ENCODE measurements at places on chromosomes 11 and 22.

GRCh38 chr22:20552443-20553401 is 45.3 kb downstream of the MED15 start:
- DNase-seq = no peak

DNA sequence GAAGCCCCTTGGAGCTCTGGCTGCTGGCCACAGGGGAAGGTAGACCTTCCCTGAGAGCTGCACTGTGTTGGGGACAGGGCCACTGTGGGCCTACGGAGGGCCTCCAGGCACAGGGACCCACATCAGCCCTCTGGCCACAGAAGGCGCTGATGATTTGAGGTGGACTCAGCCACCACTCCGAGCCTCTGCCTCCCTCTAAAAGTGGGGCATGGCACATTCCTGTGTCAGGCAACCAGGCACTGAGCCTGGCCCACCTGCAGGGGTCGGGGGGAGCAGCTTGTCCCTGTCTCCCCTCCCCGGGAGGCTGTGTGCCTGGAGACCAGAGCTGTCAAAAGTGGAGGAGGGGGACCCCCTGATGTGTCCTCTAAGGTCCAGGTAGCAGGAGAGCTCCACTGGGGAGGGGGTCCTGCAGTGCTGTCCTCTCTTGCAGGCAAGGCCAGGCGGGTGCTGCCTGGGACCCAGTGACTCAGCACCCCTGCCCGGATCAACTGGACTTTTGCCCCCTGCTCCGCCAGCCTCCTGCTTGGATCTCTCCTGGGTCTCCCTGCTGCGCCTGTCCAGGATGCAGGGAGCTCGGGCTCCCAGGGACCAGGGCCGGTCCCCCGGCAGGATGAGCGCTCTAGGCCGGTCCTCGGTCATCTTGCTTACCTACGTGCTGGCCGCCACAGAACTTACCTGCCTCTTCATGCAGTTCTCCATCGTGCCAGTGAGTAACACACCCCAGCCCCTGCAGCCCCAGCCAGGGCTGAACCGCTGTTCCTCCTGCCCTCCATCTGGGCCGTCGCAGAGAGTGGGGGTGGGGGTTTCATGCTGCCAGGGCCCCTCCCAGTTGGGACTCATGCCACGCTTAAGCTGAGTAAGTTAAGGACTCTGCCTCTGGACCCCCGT is 17.5 kb upstream of the CDKN1C start:
- DNase-seq = no peak

GRCh38 chr11:64713781-64714363 is 9.1 kb downstream of the NRXN2 start:
- no peak for DNase-seq

GRCh38 chr11:116473790-116474346 is 298.9 kb downstream of the BUD13 start:
- DNase-seq = no peak

DNA sequence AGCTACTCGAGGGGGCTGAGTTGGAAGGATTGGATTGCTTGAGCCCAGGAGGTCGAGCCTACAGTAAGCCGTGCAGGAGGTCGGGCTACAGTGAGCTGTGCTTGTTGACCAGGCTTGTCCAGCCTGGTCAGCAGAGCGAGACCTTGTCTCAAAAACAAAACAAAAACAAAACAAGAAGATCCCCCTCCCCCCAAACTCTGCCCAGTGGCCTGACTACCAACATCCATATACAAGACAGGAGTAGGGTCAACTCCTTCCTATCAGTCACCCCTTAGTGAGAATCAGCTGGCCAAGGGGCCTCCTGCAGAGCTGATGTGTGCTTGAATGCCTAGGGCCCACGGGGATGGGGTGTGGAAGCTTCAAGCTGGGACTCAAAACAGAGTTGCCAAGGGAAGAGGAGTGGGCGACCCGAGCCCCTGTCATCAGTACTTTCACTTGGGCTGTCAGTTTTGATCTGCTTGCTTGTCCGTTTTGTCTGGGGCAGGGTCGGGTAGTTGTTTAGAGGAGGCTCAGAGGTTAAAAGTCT is 942 bp upstream of the TSPAN18 start:
- no peak for DNase-seq

DNA sequence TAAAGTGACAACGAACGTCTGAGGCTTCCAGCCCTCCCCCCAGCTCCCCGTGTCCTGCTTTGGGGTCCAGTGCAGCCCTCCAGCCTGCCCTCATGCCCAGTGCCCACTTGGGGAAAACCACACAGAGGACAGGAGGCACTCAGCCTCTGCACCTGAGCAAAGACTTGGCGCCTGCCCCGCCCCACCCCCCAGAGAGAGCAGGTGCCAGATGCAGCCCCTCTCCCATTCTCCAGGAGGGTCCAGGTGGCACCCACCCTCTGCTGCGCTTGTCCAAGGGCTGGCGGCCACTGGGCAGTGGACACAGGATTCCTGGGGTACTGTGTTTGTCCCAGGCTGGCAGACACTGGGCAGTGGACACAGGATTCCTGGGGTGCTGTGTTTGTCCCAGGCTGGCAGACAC is 15.7 kb downstream of the RNH1 start:
- DNase-seq = no peak

All from GM13977 (cell line).